Stimulated activated CD4-positive, alpha-beta T cell treated with anti-CD3 and anti-CD28 coated beads, Interleukin-12 subunit alpha, Interleukin-12 subunit beta, amount 100 ng/mL, for 24 hours (primary cell): ENCODE measurements at places on chromosomes 5 and 9.

DNA sequence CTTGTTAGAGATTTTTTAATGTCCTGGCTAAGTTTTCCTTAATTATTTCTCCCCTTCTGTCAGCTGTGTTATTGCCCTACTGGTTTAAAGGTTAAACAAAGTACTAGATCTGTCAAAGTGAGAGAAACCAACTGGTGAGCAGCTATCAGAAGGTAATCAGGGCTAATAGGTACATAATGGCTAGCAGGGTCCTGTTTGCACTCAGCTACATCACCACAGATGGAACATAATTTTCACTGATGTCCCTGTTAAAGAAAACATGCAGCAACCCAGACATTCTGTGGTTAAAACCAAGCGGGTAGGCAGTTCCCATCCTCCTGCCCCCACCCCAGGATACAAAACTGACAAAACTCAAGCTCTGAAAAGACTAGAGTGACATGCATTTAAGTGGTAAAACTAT, 473.9 kb downstream of the NR2F1-AS1 start:
- DNase-seq: no peak

DNA sequence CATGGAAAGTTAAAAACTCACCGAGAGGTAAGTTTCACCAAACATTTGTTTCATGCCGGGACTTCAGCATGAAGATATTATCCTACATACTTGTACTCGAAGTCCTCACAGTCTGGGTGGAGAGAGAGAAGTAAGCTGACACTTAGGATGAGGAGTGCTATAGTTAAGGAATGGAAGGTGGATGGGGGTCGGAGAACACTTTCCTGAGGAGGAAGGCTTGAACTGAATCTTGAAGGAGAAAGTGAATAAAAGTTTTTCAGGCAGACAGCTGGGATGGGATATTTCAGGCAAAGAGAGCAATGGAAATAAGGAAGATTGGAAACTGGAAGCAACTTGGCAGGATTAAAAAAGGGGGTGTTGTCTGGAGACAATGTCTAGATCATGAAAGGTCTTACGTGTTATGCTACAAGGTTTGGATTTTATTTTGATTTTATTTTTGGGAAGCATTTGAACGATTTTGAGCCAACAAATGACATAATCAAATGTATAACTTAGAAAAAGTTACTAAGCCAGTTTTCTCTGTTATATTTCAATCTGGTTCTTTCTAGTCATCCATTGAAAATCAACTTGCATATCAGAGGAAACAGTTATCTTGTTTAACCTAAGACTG, 167.1 kb downstream of the PAM start:
- no peak for DNase-seq

DNA sequence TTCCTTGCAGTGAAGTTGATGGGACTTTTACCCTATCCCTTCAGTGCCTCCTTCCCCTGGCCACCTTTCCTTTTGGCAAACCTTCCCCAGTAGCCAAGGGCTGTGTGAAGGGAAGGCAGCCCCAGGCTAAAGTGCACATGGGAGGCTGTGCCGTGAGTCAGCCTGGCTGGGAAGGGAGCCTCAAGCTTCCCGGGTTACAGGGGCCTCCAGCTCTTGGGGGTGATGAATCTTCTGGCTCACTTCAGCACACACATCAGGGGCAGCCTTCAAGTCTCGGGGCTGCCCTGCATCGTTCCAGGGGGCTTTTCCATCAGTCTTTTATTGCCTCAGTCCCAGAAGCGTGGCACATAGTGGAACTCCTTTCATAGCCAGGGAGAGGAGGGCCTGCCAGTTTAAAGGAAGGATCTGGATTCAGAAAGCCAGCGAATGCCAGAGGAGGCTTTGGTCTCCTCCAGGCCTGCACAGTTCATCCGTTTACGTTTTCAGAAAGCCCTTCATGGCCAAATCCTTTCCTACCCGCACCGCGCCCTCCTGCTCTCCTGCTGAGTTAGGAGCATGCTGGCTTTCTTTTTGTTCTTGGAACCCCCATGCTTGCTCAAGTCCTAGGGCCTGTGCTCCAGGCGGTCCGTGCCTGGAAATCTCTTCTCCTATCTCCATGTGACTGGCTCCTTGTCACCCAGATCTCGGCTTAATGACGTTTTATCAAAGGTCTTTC, 134.8 kb upstream of the KLF4 start:
- DNase-seq: no peak

DNA sequence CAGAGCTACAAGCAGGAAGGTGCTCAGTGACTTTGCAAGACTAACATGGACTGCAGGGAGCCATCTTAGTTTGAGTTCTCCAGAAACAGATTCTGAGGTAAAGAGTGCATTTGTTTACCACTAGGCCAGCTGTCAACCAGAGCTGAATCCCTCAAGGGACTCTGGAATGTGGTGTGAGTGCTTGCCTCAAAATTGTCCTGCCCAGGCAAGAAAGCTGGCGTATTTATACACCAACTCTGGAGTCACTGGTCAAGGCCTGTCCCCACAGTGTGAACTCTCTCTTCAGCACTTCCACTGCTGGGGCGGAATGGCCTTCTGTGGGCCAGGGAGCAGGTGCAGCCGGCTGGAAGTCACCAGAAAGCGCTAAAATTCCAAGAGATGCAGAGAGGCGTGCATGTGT, 139.2 kb upstream of the TBCA start:
- DNase-seq: no peak

DNA sequence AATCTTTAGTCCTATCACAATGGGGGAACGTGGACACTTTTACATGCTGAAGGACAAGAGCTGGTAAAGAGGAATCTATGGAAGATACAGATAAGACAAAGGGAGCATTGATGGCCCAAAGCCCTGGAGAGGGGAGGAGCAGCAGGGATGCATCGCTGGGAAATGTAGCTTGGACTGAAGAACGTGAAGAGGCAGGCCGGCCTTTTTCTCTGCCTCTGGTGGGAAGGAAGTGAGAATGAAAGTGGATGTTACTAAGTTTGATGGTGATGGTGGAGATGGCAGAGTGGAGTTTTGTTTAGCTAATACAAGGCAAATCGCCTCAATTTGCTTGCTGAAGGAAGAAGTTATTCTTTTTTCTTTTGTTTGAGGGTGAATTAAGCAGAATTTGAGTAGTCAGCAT, 124.6 kb upstream of the TAF11L2 start:
- no peak for DNase-seq

DNA sequence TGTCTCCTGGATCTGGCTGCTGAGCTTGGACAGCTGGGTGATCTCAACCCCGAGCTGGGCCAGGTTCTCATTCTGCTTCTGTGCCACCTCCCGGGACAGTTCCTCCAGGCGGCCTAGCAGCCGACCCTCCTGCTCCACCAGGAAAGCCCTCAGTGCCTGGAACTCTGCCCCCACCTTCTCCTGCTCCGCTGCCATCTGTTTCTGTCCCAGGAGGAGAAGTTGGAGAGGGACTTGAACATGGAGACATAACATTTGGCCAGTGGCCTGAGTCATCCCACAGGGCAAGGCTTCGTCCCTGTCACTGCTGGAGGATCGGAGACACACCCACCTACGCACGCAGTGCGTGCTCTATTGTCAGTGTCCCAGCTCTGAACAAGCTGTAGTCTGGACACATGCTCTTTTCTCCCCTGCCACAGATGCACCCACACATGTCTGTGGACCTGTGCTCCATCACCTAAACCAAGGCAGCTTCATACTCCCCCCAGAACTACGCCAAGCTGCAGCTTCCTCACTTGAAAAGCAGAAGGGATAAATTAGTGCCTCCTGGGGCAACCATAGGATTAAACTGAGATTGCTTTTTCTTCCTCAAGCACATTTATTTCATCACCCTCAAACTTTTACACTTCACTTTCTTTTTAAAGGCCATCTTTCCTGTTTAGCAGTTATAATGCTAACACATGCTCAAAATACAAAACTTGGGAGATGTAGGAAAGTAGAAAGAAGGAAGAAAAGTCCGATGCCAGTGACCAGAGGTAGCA, 4.9 kb downstream of the TRIM7 start:
- DNase-seq: no peak

DNA sequence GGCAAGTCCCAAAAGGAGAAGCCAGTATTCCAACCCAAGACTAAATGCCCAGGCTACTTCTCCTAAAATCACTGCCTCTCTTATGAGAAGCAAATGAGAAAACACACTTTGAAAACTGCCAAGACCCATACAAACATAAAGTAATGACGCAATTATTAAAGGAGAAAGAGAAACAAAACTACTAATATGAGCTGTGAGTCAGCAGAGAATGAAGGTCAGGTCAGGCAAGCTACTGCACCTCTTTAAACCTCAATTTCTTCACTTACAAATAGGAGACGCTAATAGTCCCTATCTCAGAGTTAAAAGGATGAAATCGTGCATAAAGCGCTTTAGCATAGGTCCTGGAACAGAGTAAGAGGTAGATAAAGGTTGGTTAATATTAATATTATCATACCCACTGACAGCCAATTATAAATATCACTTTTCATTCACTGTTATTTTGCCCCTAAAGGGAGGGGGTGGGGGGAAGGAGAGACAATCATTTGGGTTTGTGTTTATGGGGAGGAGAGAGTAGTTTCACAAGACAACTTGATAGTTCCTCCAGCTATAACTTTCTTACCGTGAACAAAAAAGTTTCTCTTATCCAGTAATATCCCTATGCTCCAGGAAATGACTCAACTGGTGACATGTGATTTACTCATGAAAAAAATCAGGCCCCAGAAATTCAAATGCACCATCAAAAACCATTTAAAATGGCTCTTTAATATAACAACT, 3.6 kb downstream of the PSMB7 start:
- no peak for DNase-seq
